ENCODE measurements at places on chromosomes 6 and 20.

GRCh38 chr6:11835065-11835464 is 56.5 kb upstream of the ADTRP start:
- DNase-seq, result no peak

- no peak for DNase-seq
Measured at GRCh38 chr6:52972989-52973388, 22.1 kb downstream of the GSTA4 start.

GRCh38 chr6:167842457-167842856 is 15.7 kb downstream of the AFDN start:
- DNase-seq, result no peak

DNA sequence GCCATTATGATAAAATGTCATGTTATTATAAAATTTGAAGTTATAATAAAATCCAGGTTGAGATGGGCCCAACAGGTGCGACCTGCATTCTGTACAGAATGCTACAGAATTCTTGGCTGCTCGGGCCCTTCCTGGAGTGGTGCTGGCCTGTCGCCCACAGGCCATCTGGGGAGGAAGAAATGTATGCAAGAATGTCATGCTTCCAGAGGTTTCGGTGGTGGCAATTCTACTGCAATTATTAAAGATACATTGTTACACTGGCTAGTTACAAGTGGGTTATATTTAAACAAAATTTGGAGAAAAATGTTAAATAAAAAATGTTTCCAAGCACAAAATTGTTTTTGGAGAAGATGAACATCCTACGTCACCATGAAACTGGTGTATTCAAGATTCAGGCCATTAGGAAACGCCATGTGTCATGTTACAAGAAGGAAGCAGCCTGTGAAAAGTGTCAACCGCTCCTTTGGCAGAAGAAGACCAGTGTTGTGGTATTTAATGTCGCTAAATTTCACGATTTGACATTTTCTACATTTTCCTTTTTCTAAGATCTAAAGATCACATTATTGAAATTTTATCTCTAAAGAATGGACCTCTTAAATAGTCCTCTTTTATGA is 7.1 kb downstream of the RAMACL start:
- DNase-seq, result no peak

DNA sequence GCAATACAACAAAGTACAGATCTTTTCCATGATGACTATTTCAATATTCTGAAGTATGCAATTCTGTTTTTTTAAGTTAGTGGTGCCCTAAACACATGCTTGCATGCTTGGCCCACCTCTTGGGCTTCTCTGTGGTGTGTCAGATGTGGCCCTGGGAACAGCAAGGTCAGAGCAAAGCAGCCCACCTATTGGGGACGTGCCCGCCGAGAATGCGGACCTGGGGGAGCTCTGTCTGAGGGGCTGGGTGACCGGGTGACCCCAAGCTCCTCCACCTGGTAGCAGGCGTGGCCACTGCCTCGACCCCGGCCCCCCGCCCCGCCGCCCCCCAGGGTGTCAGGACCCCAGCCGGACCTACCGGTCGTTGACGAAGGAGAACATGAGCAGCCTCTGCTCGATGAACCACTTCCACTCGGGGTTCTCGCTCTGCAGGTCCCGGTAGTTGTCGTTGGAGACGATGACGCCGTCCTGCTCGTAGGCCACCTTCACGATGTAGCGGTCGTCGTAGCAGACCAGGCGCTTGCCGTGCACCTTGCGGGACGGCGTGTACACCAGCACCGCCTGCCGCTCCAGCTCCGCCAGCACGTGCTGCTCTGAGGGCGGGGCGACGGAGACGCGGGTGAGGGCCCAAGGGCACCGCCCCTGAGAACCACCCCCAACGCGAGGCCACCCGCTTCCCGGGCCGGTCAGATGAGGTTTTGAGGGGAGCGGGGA is 28.3 kb downstream of the ZC3H12D start:
- no peak for DNase-seq

DNA sequence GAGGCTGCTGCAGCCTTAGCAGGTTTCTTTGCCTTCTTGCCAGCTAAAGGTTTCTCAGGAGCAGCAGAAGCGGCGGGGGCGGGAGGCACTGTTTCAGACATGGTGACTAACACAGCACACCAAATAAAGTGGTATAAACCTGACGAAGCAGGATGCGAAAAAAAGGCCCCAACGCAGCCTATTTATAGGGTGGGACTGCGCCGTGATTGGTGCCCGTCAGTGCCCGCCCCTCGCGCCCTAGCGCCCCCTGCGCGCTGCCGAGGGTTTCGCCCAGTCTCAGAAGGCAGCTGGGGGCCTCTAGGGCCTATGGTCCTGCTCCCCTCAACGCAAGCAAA is 55.0 kb downstream of the TRIM38 start:
- peak; percentile 71 for DNase-seq

Measured in stimulated activated CD8-positive, alpha-beta memory T cell treated with anti-CD3 and anti-CD28 coated beads, Interleukin-4, amount 100 ng/mL, for 24 hours (primary cell).